ENCODE measurements at places on chromosomes 6 and 20.

DNA sequence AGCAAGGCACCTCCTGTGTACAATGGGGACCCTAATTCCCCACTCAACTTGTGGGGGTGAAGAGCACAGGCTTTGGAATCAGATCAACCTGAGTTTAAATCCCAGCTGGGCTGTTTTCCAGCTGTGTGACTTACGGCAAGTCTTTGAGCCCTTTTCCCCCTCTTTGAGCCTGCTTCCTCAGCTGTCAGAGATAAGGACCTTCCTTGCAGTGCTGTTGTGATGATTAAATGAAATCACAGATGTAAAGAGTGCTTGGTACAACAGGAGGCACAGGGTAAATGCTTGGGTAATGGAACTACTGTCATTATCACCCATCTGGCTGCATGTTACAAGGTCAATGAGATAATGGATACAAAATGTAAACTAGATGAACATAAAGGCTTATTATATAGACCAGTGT is 3.2 kb downstream of the SNX21 start:
- DNase-seq = no peak

- DNase-seq = no peak
Observed at GRCh38 chr20:58568483-58569240, 53.5 kb upstream of the APCDD1L start.

DNA sequence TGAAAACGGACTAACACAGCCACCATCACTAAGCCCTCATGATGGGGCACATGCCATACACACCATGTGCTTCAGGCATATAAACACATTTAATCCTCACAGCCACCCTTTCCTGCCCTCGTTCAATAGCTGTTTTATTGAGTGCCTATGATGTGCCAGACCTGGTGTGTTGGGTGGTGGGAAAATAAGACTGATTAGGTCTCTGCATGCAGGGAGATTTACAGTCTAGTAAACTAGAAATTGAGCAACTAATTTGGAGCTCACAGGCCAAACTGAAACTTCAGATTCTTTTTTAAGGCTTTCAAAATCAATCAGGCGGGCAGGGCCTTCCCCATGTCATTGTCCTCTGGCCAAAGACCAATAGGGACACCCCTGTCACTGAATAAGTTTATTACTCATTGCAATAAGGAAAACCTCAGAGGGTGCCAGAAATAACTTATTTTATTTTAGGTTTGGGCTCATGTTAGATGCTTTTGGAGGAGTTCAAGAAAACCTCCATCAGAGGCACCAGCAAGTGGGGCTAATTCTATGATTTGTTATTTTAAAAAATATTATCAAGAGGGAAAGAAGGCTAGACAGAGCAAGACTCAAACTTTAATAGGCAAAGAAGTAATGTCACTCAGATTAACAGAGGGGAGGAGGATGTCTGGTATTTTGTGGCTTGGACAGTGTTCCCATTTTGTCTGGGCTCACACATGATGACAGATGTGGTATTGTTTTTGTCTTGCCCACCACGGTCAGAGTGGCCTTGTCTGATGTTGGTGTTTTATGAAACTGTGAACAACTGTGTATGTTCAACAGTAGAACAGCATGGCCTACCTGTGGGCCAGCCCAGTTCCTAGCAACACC is 12.0 kb downstream of the ZFP64 start:
- DNase-seq = no peak

GRCh38 chr6:41731561-41732086 is 3.8 kb downstream of the TFEB start:
- no peak for DNase-seq

GRCh38 chr6:118179048-118179447 is 272.0 kb downstream of the SLC35F1 start:
- DNase-seq = no peak

DNA sequence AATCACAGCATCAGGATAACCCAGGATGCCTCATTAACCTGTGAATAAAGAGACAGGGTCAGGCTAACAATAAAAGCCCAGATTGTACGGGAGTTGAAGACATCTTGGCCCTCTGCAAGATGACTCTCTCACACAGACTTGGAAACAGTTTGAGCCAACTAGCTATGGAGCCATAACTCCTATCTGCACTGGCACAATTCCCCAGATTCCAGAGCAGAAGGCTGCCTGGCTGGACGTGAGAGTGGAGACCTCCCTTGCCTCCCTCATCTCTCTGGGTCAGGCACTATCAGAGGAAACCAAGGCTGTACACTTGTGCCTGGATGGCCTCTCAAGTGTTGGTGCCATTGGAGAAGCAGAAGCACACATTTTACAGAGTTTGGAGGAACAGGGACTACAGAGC is 312.6 kb downstream of the THBS2 start:
- DNase-seq = no peak

Data from progenitor cell of endocrine pancreas (in vitro differentiated cells).